Activated T-helper 17 cell treated with anti-CD3 and anti-CD28 coated beads, Interleukin-2, amount 50 U/mL, for 72 hours (primary cell): ENCODE measurements at places on chromosomes 2 and 18.

DNA sequence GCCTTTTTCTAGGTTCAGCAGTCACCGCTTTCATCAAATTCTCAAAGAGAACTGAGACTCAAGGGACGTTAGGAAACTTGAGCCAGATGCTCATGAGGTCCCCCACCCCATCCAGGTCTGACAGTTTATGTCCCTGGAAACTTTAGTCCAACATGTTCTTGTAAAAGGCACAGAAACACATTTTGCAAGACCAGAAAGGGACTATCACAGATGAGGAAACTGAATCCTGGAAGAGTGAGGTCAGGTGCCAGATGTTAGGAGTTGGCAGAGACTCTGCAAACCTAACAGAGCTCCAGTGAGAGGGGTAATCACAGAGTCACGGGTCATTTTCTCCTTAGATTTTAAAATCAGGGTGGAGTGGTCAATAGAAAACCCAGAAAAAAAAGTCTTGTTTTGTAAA is 76.6 kb downstream of the RDH14 start:
- no peak for ATAC-seq

- ATAC-seq, result no peak
Observed at GRCh38 chr2:36727550-36727949, 31.0 kb downstream of the VIT start.

GRCh38 chr2:85888684-85889626 is at the start of gene ST3GAL5:
Gene ST3GAL5 (minus strand): TSS chr2:85888990. CDS start chr2:85888905, 85 bp downstream.
- peak; percentile 79 for ATAC-seq

DNA sequence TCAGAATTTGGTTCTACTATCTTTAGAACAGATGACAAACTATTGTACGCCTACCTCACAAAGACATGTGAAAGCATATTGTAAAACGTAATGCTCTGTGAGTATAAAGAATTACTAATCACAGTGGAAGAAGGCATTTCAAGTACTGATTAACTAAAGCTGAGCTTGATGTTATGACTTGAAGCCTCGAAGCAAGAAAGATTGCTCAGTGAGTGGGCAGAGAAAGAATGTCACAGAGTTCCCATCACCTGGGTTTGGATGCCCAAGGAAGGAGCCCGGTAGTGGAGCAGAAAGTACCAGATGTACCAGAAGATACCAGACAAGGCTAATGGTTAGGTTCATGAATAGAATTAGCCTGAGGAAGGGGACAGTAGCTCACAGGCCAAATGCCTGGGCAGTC is 39.5 kb upstream of the FAM110C start:
- ATAC-seq, result no peak

DNA sequence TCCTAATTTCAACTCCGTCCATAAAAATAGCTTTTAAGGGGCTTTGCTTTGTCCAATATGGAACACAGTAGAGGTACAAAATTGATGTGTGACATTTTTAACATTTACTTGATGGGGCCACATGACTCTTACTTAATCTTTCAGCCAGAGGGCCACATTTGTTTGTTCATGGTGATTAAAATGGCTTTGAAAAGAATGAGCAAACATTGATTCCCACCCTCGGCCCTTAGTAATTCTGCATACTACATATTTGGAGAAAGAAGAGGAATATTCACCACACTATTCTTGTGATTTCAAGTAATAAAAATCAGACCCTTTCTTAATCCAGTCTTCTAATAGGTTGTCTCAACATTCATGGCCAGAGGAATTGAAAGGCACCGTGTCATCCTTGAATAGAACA is 17.5 kb downstream of the ARPC2 start:
- no peak for ATAC-seq
